ENCODE measurements at places on chromosomes 6 and 20. TPM values are rescaled to one million over a fixed set of nuclear protein-coding genes. Genes with fewer than 3 reads are reported as not detected.

DNA sequence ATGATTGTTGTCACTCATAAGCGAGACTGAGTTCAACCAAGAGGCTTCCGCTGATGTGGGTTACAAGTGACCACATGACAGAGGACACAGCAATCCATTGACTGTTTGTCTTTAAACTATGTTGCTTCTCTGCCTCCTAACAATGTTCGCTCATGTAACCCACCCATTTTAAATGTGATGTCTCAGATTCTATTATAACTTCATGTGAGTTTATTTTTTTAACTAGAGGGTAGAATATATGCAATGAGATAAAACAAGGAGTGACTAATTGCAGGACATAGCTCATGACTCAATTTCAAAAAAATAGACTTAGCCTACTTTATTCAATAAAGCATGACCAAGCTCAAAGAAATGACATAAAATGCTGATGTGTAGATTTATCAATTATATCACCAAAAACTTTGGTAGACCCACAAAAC is 119.2 kb upstream of the SASH1 start:
- DNase-seq, result no peak

GRCh38 chr6:122660296-122660695 is 50.1 kb downstream of the PKIB start:
- no peak for DNase-seq

The HRH3 gene
- 1.7 TPM for total RNA-seq

The OR2H2 gene
- not detected for total RNA-seq

The CASP8AP2 gene
- 59.0 TPM for total RNA-seq

The SLC26A8 gene
- 0.25 TPM for total RNA-seq
